Metanephros (tissue), 2 donors: ENCODE measurements at places on chromosomes 5 and 9. TPM values are rescaled to one million over a fixed set of nuclear protein-coding genes. Genes with fewer than 3 reads are reported as not detected.

Gene LECT2
- total RNA-seq, result not detected

Gene C6
- 0.88 TPM for total RNA-seq

Gene PCDHB15
- 11.0 TPM for total RNA-seq

Gene MAMDC2
- 5.7 TPM for total RNA-seq

Gene LRRC19
- total RNA-seq, result 12.1 TPM

Gene PCDHB12
- 9.3 TPM for total RNA-seq

Gene ARL14EPL
- not detected for total RNA-seq

Gene OR13D1
- not detected for total RNA-seq

Gene ZNG1E
- total RNA-seq, result 49.1 TPM
